CD4-positive, alpha-beta T cell treated with Interleukin-6 at 100 ng/mL for 8 hours (primary cell): ENCODE measurements at places on chromosomes 2 and 18.

GRCh38 chr18:52850031-52850560, 510.1 kb downstream of the DCC start:
- DNase-seq: no peak

DNA sequence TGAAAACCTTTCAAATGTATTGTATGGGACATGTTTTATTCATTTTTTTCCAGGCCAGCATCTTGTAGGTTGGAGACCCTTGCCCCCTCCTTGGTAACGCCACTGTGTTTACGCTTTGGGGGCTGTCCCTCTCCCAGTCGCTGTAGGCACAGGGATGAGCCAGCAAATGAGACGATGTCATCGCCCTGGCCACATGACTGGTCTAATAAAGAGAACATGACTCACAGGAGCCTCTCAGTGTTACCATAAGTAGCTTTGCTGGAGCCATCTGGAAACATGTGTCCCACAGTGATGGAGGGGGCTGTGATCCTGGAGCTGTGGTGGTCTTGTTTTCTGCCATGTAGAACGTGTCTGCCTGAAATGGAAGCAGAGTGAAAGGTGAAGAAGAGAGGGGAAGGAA, 78.9 kb downstream of the CD8B2 start:
- no peak for DNase-seq

DNA sequence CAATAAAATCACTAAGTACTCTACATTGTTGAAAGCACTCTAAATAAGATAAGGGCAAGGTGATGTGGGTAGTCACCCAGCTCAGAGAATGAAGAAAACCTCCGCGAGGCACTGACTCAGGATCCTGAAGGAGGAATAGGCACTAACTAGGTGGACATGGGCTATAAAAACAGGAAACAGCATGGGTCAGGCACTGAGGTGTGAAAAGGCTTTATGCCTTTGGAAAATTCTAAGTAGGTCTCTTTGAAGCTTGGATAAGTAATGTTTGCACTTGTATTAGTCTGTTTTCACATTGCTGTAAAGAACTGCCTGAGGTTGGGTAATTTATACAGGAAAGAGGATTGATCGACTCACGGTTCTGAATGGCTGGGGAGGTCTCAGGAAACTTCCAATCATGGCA, 161.6 kb downstream of the EPHA4 start:
- no peak for DNase-seq

- DNase-seq: no peak
Observed at GRCh38 chr2:203631068-203631757, 75.2 kb upstream of the CD28 start.

GRCh38 chr2:16336916-16337315, 328.7 kb downstream of the CYRIA start:
- DNase-seq: no peak
